Aorta (tissue), 5 donors: ENCODE measurements at places on chromosomes 2 and 18. TPM values are rescaled to one million over a fixed set of nuclear protein-coding genes. Genes with fewer than 3 reads are reported as not detected.

Gene CHRNA1
- 2.0 TPM for polyA plus RNA-seq

Gene SCN7A
- polyA plus RNA-seq = not detected

Gene TEX44
- not detected for polyA plus RNA-seq

Gene ZNF519
- polyA plus RNA-seq = 3.6 TPM

Gene C2orf66
- not detected for polyA plus RNA-seq

Gene DYNAP
- polyA plus RNA-seq = not detected

Gene ASXL3
- 0.84 TPM for polyA plus RNA-seq

Gene RBM43
- 4.8 TPM for polyA plus RNA-seq

Gene ITM2C
- polyA plus RNA-seq = 81.5 TPM

- H3K4me1 ChIP-seq = no peaks in the 10 kb centered on the region
- no peak overlapping the region for H3K27ac ChIP-seq
- no peak overlapping the region for H3K4me3 ChIP-seq
- H3K36me3 ChIP-seq = peaks cover 17% of the 10 kb centered on the region
Measured at GRCh38 chr2:232838406-232838874, 31.6 kb upstream of the SNORC start.

GRCh38 chr2:31693882-31694281, 113.1 kb upstream of the SRD5A2 start:
- no peak for DNase-seq
- no peak overlapping the region for H3K4me3 ChIP-seq
- no peaks in the 10 kb centered on the region for H3K27me3 ChIP-seq
- H3K36me3 ChIP-seq = no peaks in the 10 kb centered on the region
- no peak overlapping the region for H3K27ac ChIP-seq

DNA sequence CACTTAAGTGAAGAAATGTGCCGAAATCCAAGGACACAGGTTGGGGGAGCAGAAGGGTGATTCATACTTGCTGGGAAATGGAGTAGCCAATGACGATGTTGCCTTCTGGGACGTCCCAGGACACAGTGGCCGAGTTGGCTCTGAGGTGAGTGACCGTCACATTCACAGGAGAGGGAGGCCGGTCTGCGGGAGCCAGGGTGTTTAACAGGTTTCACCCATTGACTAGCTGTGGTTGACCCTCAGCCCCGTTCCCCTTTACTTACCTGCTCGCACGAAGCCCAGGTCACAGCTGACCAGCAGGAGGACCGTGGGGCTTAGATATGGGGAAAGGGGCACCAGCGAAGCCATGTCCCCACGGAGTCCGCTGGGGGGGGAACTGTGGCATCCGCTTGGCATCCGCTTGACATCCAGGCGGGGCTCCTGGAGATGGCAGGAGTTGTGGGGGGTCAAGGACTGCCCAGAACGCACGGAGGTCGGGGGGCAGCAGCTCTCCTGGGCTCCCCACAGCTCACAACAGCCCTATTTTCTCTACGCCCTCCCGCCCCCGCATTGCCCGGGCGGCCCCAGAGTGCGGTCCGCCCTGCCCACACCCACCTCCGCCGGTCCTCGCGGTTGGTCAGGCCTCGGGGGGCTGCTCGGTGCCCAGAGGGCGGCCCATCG, 586 bp downstream of the FNDC4 start:
- no peaks in the 10 kb centered on the region for H3K4me1 ChIP-seq
- peak; percentile 67 for DNase-seq
- H3K36me3 ChIP-seq = no peaks in the 10 kb centered on the region
- H3K4me3 ChIP-seq = peak overlapping the region; percentile 86
- peak overlapping the region; percentile 17 for H3K27ac ChIP-seq

- no peaks in the 10 kb centered on the region for H3K27me3 ChIP-seq
- no peaks in the 10 kb centered on the region for H3K4me1 ChIP-seq
- H3K4me3 ChIP-seq = no peak overlapping the region
- no peak overlapping the region for H3K27ac ChIP-seq
Measured at GRCh38 chr2:53942280-53942679, 28.5 kb downstream of the PSME4 start.

DNA sequence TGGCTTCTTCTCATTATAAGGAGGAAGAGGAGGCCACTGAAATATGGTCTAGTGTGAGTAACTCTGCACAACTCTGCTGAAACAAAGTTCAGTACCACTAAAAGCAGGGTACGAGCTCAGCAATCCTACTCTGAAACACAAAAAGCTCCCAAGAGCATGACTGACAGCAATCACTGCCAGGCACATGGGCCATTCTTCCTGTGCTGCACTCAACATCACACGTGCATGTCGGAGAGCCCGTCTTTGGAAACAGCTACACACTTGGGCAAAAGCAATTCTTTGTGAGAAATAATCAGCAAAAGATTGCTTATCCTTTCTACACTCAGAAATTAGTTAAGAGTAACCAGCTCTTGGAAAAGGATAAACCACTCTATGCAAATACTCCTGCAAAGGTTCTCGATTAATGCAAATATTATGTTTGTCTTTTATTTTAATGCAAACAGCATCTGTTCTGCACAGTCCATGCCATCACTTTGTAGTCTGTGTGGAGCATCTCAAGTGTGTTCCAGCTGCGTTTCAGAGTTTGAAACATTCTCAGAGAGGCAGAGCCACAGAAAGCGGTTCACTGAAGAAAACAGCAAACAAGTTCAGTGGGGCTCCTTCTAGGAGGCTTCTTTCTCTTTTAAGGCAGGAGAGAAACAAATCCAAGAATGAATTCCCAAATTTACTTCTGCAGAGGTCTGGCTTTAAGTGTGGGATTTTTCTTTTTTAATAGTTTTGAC, 145.0 kb downstream of the HDAC4 start:
- no peak for DNase-seq
- no peaks in the 10 kb centered on the region for H3K27me3 ChIP-seq
- H3K4me1 ChIP-seq = no peaks in the 10 kb centered on the region
- no peak overlapping the region for H3K4me3 ChIP-seq
- no peak overlapping the region for H3K27ac ChIP-seq

DNA sequence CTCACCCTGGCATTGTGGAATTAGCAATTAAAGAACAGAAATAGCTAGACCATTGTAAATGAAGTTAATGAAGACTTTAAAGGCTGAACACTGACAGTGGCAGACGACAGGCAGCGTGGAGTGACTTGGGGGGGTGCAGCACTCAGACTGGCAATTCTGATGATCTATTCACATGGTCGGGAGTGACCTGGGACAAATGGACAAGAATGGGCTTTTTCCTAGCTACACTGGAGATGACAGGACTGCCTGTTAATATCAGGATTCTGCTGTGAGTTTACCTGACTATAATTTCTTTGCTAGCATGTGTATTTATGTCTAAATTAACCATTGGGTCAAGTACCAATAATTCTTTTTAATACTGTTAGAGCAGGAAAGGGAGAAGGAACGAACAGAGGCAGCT, 199.6 kb downstream of the FBXO15 start:
- no peaks in the 10 kb centered on the region for H3K27me3 ChIP-seq
- H3K4me1 ChIP-seq = no peaks in the 10 kb centered on the region
- no peak overlapping the region for H3K4me3 ChIP-seq
- no peak for DNase-seq
- no peaks in the 10 kb centered on the region for H3K36me3 ChIP-seq
- H3K27ac ChIP-seq = no peak overlapping the region

DNA sequence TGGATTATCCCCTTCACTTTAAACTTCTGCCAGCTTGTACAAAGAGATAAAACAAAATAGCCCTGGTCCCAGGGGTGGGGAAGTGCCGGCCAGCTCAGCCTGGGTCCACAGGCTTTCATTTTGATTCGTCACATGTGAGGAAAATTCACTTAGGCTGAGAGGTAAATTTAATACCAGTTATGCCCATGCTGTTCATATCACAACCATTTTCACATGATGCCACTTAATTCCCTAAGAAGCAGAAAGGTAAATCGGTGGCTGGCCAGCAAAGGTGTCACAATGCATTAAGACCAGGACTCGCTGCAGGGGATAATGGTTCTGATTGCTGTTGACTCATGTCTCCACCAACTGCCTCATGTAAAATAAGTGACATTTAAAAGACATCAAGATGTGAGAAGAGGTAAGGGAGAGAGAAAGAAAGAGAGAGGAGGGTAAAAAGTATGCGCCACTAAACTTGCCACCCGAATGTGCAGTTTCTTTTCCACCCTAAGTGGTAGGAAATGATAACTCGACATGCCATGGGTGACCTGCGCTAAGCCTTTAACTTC, 261.0 kb upstream of the SIX3 start:
- no peaks in the 10 kb centered on the region for H3K27me3 ChIP-seq
- H3K4me1 ChIP-seq = no peaks in the 10 kb centered on the region
- no peak overlapping the region for H3K4me3 ChIP-seq
- H3K27ac ChIP-seq = no peak overlapping the region
- no peaks in the 10 kb centered on the region for H3K36me3 ChIP-seq
- DNase-seq = no peak

DNA sequence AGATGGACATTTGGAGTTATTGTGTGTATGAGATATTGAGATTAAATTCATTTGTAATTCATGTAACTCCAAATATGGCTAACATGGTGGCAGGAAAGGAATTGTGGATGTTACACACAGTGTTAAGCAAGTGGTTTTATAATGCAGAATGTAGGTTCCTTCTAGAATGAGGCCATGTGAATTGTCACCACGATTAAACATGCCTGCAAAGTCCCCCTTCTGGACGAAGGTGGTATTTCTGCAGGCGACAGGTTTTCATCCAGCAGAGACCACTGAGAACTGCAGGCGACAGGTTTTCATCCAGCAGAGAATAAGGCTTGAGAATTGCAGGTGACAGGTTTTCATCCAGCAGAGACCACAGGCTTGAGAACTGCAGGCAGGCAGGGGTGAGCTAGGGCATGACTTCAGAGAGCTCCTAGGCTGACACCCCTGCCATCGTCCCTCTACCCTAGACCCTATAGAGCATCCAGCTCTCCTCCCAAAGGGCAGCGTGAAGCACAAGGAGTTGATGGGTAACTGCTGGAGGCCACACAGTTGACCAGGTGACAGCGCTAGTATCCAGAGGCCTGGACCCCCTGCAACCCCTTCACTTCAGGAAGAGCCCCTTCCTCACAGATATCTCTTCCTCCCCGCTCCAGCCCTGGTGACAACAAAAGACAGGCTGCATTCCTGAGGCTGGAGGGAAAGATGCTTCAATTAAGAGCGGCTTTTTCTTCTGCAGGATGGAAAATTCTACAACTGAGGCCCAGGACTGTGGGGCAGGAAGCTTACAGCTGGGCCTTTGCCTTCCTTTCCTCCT, 175.8 kb downstream of the LOXHD1 start:
- no peak overlapping the region for H3K27ac ChIP-seq
- H3K4me1 ChIP-seq = no peaks in the 10 kb centered on the region
- no peak overlapping the region for H3K4me3 ChIP-seq
- DNase-seq = no peak
- no peaks in the 10 kb centered on the region for H3K36me3 ChIP-seq

GRCh38 chr2:44547718-44548117, 186.0 kb downstream of the CAMKMT start:
- no peaks in the 10 kb centered on the region for H3K36me3 ChIP-seq
- H3K27ac ChIP-seq = no peak overlapping the region
- H3K27me3 ChIP-seq = no peaks in the 10 kb centered on the region
- DNase-seq = no peak
- peaks cover 5% of the 10 kb centered on the region for H3K4me1 ChIP-seq
- H3K4me3 ChIP-seq = no peak overlapping the region

DNA sequence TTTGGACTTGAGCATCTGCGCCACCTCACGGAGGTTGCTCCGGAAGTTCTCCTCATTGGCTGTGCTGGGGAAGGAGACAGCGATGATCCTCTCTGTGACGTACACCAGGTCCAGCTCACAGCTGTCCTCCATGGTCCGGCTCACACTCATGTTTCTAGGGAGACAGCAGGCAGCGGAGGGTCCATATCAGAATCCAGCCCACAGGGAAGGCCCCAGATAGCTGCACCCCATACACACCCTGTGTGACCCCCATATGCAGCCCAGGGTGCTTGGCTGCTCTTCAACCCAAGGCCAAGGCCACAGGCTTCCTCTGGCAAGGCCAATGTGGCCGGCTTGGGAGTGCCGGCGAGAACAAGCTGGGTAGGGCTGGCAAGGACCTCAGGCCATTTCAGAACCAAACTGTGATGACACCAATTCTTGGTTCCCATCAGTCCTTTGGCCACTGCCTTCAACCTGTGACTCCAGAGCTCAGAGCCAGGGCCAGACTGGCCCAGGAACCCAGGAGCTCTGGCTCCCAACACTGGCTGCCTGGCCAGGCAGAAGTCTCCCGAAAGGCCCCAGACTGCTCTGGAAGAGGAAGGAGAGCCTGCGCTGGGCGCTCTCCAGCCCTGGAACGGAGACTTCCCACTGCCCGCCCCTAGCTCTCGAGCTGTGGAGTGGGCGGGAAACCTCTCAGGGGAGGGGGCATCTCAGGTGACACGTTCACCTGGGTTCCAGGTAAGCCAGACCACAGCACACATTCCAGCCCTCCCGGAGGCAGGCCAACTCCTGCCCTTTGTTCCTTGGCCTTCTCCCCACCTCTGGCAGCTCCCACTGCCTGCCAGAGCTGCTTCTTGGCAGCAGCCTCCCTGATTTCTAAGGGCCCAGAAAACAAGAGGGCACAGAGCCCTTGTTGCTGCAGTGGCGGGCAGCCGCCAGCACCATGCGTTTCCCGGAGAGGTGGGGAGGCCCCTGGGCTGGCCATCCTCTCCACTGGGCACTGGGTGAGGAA, 104.7 kb downstream of the TNS1 start:
- H3K27me3 ChIP-seq = no peaks in the 10 kb centered on the region
- peaks cover 3% of the 10 kb centered on the region for H3K4me1 ChIP-seq
- H3K36me3 ChIP-seq = peaks cover 22% of the 10 kb centered on the region

DNA sequence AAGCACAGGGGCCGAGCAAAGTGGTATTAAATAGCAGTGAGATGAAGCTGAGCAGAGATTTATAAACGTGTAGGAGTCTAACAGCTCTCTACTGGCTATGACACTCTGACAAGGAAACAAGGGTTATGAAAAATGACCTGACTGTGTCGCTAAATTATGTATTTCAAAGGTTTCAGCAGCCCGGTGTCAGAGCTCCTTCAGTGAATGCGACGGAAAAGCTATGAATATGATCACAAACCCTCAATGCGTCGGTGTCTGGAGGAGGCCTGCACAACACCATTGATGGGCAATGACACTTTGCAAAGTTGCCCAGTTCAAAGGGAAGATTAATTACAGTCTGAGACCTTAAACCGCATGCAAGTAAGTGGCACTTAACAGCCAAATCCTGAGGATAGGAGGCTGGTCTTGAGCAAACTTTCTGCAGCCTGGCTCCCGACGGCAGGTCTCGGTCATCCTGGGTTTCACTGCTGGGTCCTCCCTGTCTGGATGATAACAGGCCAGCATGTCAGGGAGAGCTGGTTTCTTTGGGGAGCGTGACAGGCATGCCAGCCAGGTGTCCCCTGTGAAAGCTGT, 615.1 kb upstream of the SALL3 start:
- H3K4me1 ChIP-seq = no peaks in the 10 kb centered on the region
- no peaks in the 10 kb centered on the region for H3K27me3 ChIP-seq
- H3K27ac ChIP-seq = no peak overlapping the region
- H3K4me3 ChIP-seq = no peak overlapping the region

- H3K4me1 ChIP-seq = no peaks in the 10 kb centered on the region
- DNase-seq = no peak
- H3K27ac ChIP-seq = no peak overlapping the region
Measured at GRCh38 chr2:98172951-98173350, 86.0 kb downstream of the VWA3B start.

- no peaks in the 10 kb centered on the region for H3K27me3 ChIP-seq
- H3K4me3 ChIP-seq = no peak overlapping the region
- no peaks in the 10 kb centered on the region for H3K36me3 ChIP-seq
Measured at GRCh38 chr2:65835975-65836549, 403.7 kb upstream of the SPRED2 start.

- DNase-seq = no peak
- H3K4me1 ChIP-seq = no peaks in the 10 kb centered on the region
- H3K36me3 ChIP-seq = no peaks in the 10 kb centered on the region
- no peaks in the 10 kb centered on the region for H3K27me3 ChIP-seq
Measured at GRCh38 chr18:24930478-24930877, 421.5 kb downstream of the ZNF521 start.
